ENCODE measurements at places on chromosomes 2 and 18.

GRCh38 chr18:13401404-13401803, 182.8 kb downstream of the LDLRAD4 start:
- no peak for DNase-seq

GRCh38 chr2:219474285-219475060, 24.2 kb upstream of the GMPPA start:
- no peak for DNase-seq

GRCh38 chr2:9408641-9409151, 14.6 kb downstream of the ITGB1BP1 start:
- DNase-seq: no peak

DNA sequence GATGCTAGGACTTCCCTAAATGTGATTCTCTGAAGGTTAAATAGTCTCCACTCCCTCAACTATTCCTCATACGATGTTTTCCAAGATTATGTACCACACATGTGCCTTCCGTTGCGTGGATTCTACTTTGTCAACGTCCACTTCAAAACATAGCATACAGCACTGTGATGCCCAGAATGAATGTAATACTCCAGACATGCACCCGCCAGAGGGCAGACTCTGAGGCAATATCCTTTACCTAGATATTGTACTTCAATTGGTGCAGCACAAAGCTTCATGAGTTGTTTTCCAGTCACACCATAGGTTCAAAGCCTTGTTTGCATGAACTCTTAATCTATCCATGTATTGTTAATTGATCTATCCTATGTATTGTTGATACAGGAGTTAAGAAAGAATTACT, 201.0 kb upstream of the NABP1 start:
- no peak for DNase-seq

DNA sequence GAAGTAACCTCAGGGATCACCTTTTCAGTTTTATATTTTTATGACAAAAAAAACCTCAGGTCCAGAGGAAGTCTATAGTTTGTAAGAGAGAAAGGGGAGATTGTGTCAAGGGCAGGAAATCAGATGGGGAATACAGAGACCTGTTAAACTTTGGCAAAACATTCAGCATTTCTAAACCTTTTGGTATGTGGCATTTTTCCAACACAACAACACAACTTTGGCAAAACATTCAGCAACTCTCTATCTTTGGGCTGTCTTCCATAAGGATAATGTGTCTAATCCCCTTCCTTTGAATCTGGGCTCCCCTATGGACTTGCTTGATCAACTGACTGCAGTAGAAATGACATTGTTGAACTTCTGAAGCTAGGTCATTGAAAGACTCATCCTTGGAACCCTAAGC, 220.6 kb upstream of the CCDC68 start:
- no peak for DNase-seq

GRCh38 chr2:182463760-182464159, 36.9 kb upstream of the PDE1A start:
- DNase-seq: no peak

- DNase-seq: peak; percentile 12
These were observed 15.5 kb upstream of the ECEL1 start for GRCh38 chr2:232502911-232503808.

DNA sequence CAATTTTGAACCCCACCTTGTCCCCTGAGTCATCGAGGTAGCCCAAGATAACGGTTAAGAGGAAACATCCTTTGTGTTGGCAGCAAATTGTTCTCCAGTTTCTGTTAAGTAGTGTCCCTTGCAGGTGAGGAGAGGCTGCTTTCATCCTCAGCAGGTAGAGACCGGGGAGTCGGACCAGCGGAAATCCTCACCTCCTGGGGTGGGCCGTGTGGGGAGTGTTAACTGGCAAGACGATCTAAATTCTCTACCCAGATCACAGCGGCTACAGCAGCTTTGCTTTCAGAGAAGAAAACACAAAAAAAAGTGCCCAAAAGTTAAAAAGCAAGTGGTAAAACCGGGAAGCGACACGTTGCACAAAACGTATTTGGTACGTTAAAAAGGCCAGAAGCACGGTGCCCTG, 63.2 kb downstream of the ADI1 start:
- no peak for DNase-seq

- no peak for DNase-seq
These were observed 21.2 kb upstream of the UGGT1 start for GRCh38 chr2:128069769-128070168.

GRCh38 chr18:32461709-32462272, 8.9 kb downstream of the GAREM1 start:
- DNase-seq: no peak

GRCh38 chr2:151655663-151656398, 78.4 kb downstream of the NEB start:
- no peak for DNase-seq

- DNase-seq: no peak
These were observed 7.7 kb downstream of the MDH1 start for GRCh38 chr2:63596401-63596883.

DNA sequence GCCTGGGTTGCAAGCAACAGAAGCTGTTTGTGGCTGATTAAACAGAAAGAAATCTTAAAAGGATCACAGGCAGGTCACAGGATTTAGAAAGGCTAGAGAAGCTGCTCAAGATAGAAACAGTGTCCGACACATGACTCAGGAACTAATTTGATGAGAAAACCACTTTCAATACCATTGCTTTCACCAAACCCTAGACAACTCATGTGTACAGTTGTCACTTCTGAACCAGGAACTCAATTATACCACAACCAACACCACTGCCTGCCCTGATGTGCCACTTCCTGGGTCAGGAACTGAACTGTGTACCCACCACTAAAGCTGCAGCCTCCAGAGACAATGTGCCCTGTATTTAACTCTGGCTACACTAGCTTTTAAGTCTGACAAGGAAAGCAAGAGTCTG, 56.0 kb downstream of the TMEM247 start:
- no peak for DNase-seq

- no peak for DNase-seq
These were observed 16.5 kb upstream of the CERS6 start for GRCh38 chr2:168439536-168439935.

- DNase-seq: no peak
These were observed 947 bp downstream of the ZEB2 start for GRCh38 chr2:144518748-144519596.

DNA sequence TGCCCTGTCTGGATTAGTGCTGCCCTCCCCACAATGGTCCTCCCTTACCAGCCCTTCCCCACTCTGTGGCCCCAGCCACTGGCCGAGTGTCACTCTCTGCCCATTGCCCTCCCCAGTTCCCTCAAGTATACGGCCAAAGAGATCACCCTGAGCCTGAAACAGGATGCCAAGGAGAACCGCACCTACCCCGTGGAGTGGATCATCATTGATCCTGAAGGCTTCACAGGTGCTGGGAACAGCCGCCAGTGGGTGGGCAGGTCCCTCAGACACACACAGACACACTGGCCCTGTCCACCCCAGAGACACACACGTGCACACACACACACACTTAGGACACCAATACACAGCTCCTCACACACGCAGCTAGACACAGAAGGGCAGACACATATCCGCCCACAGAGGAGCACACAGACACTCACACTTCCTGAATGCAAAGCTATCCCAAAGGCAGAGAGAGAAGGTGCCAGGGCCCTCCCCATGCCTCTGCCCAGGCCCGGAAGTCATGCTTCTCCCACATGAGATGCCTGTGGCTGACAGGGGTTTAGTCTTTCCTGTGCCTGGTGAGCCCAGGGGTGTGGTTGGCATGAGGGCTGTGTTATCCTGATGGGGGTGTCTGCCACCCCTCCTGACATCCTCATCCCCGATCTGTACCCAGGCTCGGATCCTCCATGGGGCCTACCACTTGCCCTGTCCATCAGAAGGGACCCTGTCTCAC, 2.9 kb downstream of the CHRND start:
- DNase-seq: no peak

DNA sequence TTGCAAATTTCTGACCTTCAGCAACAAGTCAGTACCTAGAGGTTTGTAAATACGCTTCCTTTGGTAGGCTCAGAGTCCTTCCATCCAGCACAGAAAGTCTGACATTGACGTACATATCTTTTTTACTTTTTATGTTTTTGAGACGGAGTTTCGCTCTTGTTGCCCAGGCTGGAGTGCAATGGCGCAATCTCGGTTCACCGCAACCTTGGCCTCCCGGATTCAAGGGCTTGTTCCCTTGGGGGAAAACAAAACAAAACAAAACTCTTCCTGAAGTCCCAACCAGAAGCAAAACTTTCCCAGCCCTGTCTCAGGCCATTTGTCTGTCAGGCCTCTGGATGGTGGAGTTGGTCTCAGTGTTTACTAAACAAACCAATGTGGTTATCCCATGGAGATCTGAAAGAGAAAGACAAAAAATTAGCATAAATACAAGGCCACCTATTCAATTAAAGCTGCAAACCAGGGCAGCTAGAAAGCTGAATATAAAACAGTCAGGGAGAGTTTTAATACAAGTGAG, 29.6 kb upstream of the ATL2 start:
- DNase-seq: no peak

- DNase-seq: no peak
These were observed 1.7 kb upstream of the SLC25A12 start for GRCh38 chr2:171895786-171896185.

DNA sequence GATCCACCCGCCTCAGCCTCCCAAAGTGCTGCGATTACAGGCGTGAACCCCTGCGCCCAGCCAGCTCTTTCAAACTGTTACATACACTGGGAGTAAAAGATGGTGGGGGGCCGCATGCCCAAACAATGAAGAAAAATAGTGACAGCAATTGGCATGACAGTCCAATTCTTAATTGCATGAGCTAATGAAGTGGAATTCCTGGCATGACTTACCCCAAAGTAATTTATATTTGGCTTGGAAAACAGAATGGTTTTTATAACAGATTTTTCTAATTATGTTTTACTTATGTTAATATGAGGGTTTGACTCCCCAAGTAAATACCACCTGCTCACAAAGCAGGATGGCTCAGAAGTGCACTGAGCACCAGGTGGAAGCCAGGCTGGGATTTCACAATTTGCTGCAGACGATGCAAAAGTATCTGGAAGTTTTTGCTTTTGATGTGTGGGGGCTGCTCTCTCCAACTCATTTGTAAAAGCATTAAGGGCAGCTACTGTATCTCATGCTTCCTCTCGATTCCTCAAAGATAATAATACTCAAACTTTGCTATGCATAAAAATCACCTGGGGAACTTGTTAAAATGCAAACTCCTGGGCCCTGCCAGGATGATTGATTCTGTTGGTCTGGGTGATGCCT, 24.0 kb upstream of the ATG16L1 start:
- DNase-seq: no peak

DNA sequence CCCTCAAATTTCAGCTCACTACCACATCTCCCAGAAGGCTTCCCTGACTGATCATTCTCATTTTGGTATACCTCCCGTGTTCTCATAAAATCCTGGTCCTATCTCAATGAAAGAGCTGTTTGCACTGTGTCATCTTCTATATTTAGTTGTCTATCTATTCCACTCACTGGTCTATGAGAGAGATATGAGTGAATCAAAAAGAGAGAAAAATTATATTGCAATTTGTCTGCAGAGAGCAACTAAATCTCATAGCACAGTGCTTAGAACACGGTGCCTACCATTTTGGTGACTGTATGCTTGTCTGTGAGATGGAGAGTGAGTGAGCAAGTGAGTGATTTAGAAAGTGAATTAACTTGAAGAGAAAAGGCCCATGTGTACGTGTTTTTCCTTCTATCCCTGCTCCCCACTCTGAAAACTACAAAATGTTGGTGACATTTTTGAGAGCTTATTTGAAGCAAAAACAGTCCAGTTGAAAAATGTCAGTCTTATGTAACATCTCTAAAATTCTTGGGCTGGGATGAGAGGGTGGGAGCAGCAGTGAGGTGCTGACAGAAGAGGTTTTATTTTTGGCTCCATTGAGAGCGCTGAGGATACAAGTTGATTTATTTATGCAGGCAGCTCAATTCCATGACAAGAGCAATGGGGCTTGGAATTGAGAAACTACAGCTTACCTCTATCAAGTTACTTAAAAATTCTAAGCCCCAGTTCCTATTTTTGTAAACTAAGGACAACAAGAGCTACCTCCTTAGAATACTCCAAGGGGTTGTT, 373.5 kb upstream of the CHST9 start:
- DNase-seq: no peak

- no peak for DNase-seq
These were observed 777.6 kb upstream of the SOX11 start for GRCh38 chr2:4914551-4914950.

DNA sequence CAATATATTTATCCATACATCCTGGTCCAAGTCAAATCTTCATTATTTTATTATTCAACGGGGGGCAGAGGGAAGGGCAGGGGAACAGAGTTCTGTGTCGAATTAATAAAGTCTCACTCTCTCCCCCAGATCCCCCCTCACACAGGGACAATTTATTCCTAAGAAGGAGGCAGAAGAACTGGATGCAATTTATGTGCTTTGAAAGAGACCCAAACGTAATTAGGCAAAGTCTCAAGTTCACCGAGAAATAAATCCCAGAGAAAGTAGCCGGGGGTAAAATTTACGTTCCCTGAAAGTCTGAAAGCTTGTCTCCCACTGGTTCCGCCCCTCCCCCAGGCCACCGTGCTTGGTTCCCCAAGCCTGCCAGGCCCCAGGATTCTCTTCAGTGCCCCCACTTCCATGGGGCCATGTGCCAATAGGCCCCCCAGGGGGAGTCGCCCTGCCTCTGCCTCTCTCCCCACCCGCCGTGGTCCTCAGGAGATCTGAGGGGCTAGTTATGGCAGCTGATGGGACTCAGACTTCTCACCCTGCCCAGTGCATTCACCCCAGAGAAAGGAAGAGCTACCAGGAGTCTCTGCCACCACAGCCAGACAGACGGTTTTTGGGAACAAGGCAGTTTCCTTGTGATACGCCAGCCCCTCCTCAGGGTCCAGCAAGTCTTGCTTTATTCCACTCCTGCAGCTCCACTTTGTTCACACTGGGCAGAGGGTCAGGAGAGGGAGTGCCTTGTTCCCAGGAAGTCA, 215.5 kb downstream of the CYP26B1 start:
- DNase-seq: no peak

DNA sequence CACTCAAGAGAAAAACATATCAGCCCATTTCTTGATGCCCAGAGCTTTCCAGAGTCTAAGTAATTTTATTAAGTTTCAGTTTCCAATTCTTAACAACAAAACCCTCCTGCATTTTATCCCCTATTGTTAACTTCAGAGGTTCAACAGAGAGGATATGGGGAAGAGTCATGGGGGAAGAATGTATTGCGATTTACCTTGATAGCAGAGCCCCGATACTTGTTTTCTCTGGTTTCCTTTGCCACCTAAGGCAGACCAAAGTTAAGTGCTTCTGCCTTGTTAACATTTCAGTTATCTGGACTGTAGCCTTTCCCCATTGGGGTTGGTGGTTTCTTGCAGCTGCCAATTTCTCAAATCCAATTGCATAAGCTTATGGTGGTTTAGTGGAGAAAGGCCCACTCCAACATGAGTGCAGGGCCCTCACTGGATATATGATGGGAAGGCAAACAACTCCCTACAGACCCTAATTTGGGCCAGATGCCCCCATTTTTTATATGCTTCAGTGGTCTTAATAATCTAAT, 82.0 kb upstream of the ITGB6 start:
- no peak for DNase-seq

All from effector CD4-positive, alpha-beta T cell (primary cell).